ENCODE measurements at places on chromosomes 4 and X.

- peak; percentile 20 for DNase-seq
Measured at GRCh38 chrX:151396042-151396824, 773 bp upstream of the VMA21 start.

GRCh38 chrX:129980540-129981199, 1.8 kb upstream of the BCORL1 start:
- no peak for DNase-seq

DNA sequence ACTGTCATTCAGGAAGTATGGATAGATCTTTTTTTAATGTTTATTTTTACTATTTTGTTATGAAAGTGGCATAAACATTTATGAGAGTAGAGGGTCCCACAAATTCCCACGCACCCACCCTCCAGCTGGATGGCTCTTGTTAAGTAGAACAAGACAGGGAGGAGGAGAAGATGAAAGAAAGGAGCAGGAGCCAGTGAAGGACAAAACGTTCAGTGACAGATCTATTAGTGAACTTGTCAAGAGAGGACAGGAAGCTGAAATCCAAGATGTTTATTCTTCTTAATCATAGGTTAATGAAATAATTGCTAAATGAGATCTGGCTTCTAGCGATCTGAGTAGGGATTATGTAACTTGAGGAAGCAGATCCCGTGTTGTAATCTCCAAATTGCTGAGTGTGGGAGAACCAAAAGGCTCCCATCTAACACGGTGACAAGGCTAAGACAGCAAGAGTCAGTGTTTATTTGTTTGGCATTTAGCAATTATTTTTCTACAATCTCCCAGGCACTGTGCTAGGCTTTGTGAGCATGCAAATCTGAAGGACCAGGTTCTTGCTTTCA, 162.5 kb downstream of the SHROOM3 start:
- DNase-seq, result no peak

GRCh38 chrX:95612350-95612749, 1072.3 kb upstream of the DIAPH2 start:
- DNase-seq, result no peak

GRCh38 chr4:80074651-80075050, 1.6 kb upstream of the ANTXR2 start:
- no peak for DNase-seq

- DNase-seq, result no peak
Measured at GRCh38 chr4:154478128-154478527, 13.5 kb downstream of the DCHS2 start.

DNA sequence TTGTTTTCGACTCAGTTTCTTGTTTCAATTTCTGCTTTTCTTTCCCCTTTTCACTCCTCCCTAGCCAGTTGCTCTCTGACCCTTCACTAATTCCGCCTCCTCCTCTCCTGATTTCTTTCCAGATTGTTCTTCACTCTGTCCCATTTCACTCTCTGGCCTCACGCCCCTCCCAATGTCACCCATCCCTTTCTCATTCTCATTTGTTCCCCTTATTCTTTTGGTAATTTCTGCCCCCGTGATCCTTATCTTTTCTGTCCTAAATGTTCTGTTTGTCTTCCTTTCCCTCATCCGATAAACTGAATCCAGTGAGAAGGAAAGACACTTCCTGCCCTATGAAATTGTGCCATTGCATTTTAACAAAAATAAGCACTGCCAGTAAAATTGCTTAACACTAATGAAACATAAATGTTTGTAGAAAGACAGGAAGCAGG, 94.5 kb upstream of the RASGEF1B start:
- DNase-seq, result no peak

DNA sequence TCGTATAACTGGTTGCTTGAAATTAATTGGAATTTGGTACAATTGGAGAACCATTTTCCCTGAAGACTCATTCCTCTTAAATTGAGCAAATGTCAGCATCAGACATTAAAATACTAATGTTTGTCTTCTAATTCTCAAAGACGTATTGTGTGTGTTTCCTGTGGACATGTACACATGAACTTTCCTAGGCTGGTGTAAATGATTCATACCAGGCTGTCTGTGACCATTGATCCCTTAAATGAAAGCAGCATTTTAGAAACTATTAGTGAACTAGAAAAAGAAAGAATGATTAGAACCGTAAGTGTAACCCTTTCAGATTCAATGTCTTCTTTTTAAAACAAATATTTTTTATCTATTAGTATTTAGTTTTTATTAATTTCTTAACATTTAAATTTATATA, 332.9 kb downstream of the PPP3CA start:
- DNase-seq, result no peak

DNA sequence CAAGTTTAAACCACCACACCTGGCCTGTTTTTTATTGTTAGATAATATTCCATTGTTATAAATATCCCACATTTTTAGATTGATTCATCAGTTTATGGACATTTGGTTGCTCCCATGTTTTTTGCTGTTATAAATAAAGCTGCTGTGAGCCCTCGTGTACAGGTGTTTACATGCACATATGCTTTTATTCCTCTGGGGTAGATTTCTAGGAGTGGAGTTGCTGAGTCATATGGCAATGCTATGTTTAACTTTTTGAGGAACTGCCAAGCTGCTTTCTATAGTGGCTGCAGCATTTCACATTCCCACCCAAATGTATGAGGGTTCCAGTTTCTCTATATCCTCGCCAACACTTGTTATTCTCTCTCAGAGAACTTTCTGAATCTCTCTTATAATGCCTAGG, 90.5 kb downstream of the TBL1X start:
- DNase-seq, result no peak

DNA sequence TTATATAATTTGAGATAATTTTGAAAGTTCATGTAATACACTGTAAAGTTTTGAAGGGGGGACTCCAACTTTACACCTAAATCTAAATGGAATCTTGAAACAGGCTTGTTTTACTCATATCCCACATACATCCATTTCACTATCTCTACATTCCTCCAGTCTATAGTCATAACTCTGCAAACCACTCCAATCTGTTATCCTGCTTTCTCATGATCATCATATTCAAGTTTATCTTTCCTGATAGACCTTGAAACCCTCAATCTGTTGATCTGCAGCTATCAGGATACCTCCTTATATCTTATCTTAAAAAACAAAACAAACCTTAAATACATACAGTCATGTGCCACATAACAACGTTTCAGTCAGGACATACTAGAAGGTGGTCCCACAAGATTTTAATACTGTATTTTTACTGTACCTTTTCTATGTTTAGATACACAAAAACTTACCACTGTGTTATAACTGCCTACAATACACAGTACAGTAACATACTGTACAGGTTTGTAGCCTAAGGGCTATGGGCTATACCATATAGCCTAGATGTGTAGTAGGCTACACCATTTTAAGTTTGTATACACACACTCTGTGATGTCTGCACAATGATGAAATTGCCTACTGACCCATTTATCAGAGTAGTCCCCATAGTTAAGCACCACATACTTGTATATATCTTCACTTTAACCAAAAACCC, 14.0 kb downstream of the CHIC2 start:
- DNase-seq, result no peak

- DNase-seq, result no peak
Measured at GRCh38 chr4:12458621-12459020, 1025.5 kb downstream of the RAB28 start.

- no peak for DNase-seq
Measured at GRCh38 chr4:152531479-152531878, 4.4 kb downstream of the FBXW7 start.

GRCh38 chrX:148354916-148355315, 145.5 kb upstream of the AFF2 start:
- DNase-seq, result no peak

- DNase-seq, result no peak
Measured at GRCh38 chr4:27248829-27249228, 388.2 kb downstream of the STIM2 start.

DNA sequence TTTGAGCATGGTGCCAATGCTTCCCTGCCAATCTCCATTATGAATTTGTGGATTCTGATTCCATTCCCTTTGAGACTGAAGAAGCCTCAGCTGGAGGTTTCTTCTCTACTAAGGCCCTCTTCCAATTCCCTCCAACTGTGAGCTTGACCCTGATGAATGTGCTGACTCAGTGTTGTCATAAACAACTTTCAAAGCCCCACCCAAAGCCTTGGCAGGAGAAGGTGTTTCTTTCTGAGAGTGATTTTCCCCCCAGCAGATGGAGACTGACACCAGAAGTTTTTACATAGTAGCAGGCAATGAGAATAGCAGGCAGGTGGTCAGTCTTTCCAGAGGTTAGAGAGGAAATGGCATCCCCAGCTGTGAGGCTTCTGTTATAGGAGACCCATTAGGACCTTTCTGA, 53.1 kb downstream of the OCRL start:
- DNase-seq, result no peak

GRCh38 chr4:136441629-136442282, 1090.5 kb downstream of the PCDH18 start:
- DNase-seq, result no peak

- no peak for DNase-seq
Measured at GRCh38 chr4:124907881-124908280, 195.3 kb upstream of the ANKRD50 start.

GRCh38 chrX:103211012-103211715, 3.7 kb upstream of the BEX4 start:
- no peak for DNase-seq

GRCh38 chr4:99811850-99812249, 4.8 kb upstream of the DAPP1 start:
- DNase-seq, result no peak

- DNase-seq, result no peak
Measured at GRCh38 chr4:159979953-159980352, 877.1 kb downstream of the RAPGEF2 start.

All from NCI-H2107 (cell line).